ENCODE measurements at places on chromosomes 3 and 15. TPM values are rescaled to one million over a fixed set of nuclear protein-coding genes. Genes with fewer than 3 reads are reported as not detected.

The MAP6D1 gene
- not detected for polyA plus RNA-seq

The DNAH12 gene
- polyA plus RNA-seq = not detected

The GPR27 gene
- 0.60 TPM for polyA plus RNA-seq

The SLC22A14 gene
- 0.09 TPM for polyA plus RNA-seq

The CP gene
- 0.69 TPM for polyA plus RNA-seq

The SSUH2 gene
- polyA plus RNA-seq = 0.95 TPM

The ACP3 gene
- 9.6 TPM for polyA plus RNA-seq

The KLHL40 gene
- polyA plus RNA-seq = not detected
